ENCODE measurements at places on chromosomes 3 and 15.

DNA sequence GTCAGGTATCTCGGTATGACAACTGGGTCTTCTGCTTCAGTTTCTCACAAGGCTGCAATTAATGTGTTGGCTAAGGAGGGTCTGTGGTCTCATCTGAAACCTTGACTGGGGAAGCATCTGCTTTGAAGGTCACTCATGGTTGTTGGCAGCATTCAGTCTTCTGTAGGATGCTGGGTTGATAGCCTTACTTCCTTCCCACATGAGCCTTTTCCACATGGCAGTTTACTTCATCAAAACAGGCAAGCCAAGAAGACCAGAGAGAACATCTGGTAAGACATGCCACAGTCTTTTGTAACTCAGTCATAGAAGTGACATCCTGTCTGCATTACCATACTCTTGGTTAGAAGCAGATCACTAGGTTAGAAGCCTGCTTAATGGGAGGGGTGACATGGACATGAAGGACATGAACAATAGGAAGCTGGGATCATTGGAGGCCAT lies 49.5 kb downstream of the CMC1 start:
- no peak for DNase-seq

GRCh38 chr3:190848870-190849269 lies 13.6 kb downstream of the GMNC start:
- DNase-seq = no peak

GRCh38 chr3:143763564-143764162 lies 84.6 kb downstream of the SLC9A9 start:
- DNase-seq = no peak

- no peak for DNase-seq
Observed at GRCh38 chr3:122572940-122573412, 4.5 kb upstream of the PARP15 start.

DNA sequence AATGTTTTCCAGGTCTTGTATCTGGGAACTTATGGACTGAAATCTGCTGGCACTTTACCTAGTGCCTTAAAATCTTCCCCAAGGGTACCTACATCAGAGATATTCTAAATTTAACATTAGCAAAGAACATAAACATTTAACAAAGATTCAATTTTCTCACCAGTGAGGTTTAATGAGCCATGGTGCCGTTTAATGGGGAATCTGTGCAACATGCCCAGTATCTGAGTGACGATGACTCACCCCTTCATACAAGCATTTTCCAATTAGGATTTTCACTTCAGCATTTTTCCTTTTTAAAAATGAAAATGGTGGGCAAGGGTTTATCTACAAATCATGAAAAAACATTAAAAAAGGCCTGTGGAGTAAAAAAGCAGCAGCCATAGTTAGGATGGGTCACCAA lies 189.4 kb downstream of the SLC9A9 start:
- DNase-seq = no peak

DNA sequence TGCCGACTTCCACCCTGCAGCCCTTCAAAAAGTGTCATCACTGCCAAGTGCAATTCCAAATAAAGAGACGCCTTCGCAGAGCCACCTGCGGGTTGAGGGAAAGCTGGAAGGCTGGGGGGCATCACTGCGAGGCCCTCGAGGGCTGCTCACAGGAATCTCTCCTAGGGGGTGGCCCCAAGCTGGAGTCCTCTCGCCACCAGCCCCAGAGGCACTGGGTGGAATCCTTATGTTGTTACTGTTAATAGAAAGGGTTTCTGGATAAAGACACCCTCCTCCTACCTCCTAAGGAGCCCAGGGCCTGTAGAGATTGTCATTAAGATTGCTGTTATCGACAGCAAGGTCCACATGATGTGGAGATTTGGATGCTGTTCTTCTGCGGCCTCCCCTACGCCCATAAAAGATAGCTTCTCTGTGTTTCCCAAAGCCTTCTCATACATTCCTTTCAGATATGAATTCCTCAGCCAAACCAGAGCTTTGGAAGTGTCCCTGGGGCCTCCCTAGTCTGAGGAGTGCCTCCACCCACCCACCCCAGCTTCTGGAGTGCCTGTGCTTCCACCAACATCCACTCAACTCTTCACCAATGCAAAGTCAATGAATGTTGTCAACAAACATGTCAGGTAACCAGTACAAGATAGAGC lies 512.7 kb downstream of the SHQ1 start:
- DNase-seq = no peak

- no peak for DNase-seq
Observed at GRCh38 chr3:23834082-23834870, 28.5 kb downstream of the UBE2E1 start.

GRCh38 chr3:40588406-40588805 lies 63.6 kb downstream of the ZNF621 start:
- no peak for DNase-seq

GRCh38 chr15:88788816-88789215 lies 14.4 kb upstream of the ACAN start:
- no peak for DNase-seq

- DNase-seq = no peak
Observed at GRCh38 chr3:67090474-67090873, 92.4 kb downstream of the KBTBD8 start.

- no peak for DNase-seq
Observed at GRCh38 chr3:103906304-103906703, 1460.4 kb upstream of the ALCAM start.

GRCh38 chr3:100833483-100833882 lies 124.2 kb downstream of the TFG start:
- DNase-seq = no peak

- DNase-seq = no peak
Observed at GRCh38 chr3:101888653-101889052, 39.3 kb downstream of the NFKBIZ start.
